ENCODE measurements at places on chromosomes 16 and 17. TPM values are rescaled to one million over a fixed set of nuclear protein-coding genes. Genes with fewer than 3 reads are reported as not detected.

Gene CCDC92B
- total RNA-seq, result not detected

Gene GLP2R
- total RNA-seq, result not detected

Gene TBC1D3G
- total RNA-seq, result not detected

Gene TPSD1
- not detected for total RNA-seq

Gene KRT20
- not detected for total RNA-seq

Gene SSTR5
- under 0.01 TPM for total RNA-seq

Gene GALR2
- total RNA-seq, result not detected
